ENCODE measurements at places on chromosomes 4 and X.

DNA sequence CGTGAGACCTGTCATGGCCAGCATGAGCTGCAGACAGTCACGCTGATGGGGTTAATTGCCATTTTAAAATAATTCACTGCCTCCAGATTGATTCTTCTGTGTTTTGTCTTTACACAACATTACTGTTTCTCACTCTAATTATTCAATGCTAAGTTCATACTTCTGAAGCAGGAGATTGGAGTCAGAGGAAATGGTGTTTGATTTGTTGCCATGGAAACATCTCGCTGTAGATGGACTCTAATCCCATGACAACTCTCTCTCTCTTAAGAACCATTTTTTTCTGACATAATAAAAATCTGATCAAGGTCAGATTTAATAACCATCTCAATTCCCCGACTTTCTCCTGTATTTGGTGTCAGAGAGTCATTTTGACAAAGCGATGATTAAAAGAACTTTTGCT is 209.0 kb downstream of the IDS start:
- DNase-seq, result no peak

DNA sequence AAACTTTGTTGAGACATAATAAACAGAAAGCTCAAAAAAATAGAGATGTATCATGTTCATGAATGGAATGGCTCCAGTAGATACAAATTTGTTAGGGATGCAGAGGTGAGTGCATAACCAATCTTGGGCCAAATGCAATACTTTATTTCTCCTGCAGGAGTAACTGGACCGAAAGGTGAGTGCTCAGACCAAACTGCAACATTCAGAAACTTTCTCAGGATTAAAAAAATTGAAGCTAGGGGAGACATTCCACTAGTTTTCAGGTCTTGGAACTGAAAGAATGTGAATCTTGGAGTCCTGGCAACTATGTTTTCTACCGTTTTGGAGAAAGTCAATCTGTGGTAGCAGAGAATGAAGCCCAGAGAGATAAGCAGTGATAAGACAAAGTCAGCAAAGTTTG is 21.2 kb upstream of the LCORL start:
- DNase-seq, result no peak

DNA sequence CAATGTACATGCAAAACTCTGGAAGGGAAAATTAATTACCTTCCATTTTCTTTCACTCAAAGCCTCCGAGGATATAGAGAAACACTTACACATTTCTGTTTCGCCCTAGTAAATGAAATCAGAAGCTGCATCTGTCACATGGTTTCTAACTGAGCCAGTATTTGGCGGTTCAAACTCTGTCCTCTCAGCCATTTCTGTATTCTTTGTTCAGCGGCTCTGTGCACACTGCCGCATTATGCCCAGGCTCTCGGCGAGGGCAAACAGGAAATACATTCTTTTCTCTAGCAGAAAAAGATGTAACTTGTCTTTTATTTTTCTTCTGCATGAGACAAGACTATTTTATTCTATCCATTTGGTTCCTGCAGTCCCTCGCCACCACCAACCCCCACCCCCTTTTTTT is 71.4 kb upstream of the GPM6B start:
- no peak for DNase-seq

DNA sequence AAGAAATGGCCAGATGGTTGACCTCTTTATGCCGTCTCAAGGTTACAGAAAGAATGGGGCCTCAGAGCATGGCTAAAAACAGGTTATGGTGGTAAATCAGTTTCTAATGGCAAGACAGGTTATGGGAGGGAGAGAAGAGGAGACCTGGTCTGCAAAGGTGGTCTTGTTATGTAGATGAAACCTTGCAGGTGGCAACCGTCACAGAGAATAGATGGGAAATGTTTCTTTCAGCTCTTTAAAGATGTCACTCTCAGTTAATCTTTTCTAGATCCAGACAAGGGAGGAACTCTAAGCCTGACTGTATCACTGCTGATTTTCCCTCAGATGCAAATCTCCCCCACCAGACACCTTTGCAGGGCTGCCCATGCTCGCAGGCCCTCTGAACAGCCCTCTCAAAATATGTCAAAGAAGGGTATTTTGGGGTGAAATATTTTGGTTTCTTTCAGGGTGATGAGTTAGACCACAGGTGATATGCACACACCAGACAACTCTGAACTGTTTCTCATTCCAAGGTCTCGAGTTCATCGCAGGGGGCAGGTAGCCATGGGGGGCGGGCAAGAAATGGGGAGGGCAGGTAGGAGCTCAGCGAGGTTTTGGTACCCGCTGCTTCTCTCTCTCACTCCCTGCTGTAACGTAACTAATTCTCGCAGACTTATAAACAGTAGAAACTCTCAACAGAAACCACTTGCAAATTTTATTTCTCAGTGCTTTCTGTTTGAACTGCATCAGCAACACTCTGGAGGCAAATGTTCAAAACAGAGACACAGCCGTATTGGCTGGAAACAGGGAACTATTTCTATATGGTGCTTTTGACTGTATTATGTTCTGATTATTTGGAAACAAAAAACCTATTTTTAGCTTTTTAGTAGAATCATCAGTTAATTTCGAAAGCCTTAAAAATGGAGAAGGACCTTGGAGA is 32.4 kb downstream of the CASP3 start:
- DNase-seq, result no peak

- no peak for DNase-seq
These were observed 573.6 kb downstream of the PPP4R3C start for GRCh38 chrX:26889574-26889973.

DNA sequence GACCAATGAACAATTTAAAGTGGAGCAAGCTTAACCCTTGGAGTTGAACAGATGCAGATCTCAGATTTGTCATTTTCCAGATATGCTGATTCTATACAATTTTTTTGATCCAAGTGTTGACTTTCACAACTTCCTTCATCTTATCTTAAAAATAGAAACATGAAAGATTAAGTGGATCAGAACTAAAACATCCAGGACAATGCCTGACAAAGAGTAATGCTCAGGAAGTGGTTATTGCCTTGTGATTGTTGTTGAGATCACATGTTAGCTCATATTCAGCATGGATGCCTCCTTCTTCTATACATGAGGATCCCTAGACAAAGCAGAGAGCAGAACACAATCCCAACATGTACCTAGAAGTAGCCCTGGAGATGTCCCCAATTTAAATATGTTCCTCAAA is 160.9 kb downstream of the PPARGC1A start:
- DNase-seq, result no peak
